ENCODE measurements at places on chromosomes 2 and 18. TPM values are rescaled to one million over a fixed set of nuclear protein-coding genes. Genes with fewer than 3 reads are reported as not detected.

Gene IL1RN
- not detected for total RNA-seq

DNA sequence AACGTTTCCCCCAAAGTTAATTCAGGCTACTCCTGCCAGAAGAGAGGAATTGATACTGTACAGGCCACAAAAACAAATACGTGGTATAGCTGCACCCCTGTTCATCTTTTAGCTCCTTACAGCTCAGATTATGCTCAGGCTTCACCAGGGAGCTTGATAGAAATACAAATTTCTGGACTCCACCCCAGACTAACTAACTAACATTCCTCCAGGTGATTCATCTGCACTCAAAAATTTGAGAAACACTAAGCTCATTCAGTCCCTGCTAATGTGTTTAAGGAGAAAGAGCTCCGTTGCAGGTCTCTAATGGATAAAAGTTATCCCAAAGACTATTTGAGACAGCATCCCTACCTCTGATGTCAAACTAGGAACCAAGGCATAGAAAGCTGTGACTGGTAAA lies 36.8 kb upstream of the UNC80 start:
- H3K27ac ChIP-seq = no peak overlapping the region
- no peak overlapping the region for H3K4me3 ChIP-seq
- H3K36me3 ChIP-seq = no peaks in the 10 kb centered on the region
- H3K27me3 ChIP-seq = no peaks in the 10 kb centered on the region
- H3K4me1 ChIP-seq = no peaks in the 10 kb centered on the region

Gene RGPD4
- total RNA-seq = not detected

DNA sequence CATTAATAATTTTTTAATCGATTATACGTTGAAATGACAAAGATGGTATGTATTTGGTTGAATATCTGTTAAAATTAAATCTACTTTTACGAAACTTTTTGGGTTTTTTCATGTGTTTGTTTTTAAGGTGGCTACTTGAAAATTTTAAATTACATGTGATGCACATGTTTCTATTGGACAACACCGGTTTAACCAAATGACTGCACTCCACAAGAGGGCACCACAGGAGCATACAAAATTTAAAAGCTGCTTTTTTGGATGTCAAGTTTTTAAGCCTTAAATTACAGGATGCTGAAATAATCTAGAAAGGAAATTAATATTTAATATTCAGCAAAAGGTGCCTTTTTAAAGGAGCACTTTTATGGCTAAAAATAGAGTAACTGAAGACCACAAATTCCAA lies 98.7 kb downstream of the ACVR1 start:
- peaks cover 6% of the 10 kb centered on the region for H3K4me1 ChIP-seq
- peak; percentile 57 for DNase-seq
- H3K27me3 ChIP-seq = no peaks in the 10 kb centered on the region

GRCh38 chr2:205696927-205697441 lies 14.7 kb downstream of the NRP2 start:
- no peak overlapping the region for H3K27ac ChIP-seq
- no peak overlapping the region for H3K4me3 ChIP-seq
- H3K4me1 ChIP-seq = peaks cover 82% of the 10 kb centered on the region

- DNase-seq = peak; percentile 49
- H3K4me1 ChIP-seq = peaks cover 65% of the 10 kb centered on the region
- peak overlapping the region; percentile 91 for H3K4me3 ChIP-seq
- H3K36me3 ChIP-seq = peaks cover 10% of the 10 kb centered on the region
These were observed 59.1 kb downstream of the TNS1 start for GRCh38 chr2:217943446-217944321.

- H3K36me3 ChIP-seq = no peaks in the 10 kb centered on the region
- H3K27me3 ChIP-seq = no peaks in the 10 kb centered on the region
- DNase-seq = no peak
- H3K4me3 ChIP-seq = no peak overlapping the region
- no peak overlapping the region for H3K27ac ChIP-seq
These were observed 22.6 kb upstream of the DYTN start for GRCh38 chr2:206740800-206741199.

DNA sequence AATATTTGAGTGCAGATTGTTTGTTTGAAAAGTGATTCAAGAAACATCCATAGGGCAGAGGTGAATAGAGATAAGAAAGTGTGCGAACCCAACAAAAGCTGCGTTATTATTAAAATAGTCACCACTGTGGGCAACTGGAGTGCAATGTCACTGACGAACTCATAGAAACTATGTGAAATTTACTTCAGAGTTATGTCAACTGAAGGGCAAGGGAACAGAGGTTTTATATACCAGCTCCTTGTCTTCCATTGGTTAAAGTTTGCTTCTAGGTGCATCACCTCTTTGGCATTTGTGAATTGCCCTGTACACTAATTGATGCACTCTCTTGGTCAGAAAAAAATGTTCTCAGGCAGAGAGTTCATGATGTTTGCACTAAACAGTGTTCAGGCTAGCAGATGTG lies 110.5 kb upstream of the NYAP2 start:
- H3K27ac ChIP-seq = no peak overlapping the region
- peaks cover 23% of the 10 kb centered on the region for H3K4me1 ChIP-seq
- no peak overlapping the region for H3K4me3 ChIP-seq
- no peaks in the 10 kb centered on the region for H3K36me3 ChIP-seq
- peak; percentile 10 for DNase-seq
